ENCODE measurements at places on chromosomes 4 and X.
A peak's percentile ranks its signal among the peaks of the same experiment; 100 is the strongest.

DNA sequence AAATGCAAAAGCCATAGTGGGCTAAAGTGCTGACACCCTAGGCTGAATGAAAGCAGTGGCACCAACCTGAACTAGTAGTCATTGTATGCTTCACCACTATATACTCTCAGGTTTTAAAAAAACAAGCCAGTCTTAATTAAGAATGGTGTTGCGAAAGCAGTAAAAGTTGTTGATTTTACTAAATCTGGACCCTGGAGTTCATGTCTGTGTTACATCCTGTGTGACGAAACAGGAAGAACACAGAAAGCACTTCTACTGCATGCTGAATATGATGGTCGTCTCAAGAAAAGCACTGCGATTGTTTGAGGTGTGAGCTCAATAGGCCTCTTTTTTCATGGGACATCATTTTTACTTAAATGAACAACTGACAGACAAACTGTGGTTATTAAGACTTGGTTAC, 24.2 kb upstream of the GDPD2 start:
- DNase-seq, result no peak

- no peak for DNase-seq
Measured at GRCh38 chr4:10942156-10942555, 257.6 kb upstream of the CLNK start.

- DNase-seq, result no peak
Measured at GRCh38 chr4:175986-176385, 51.7 kb downstream of the ZNF718 start.

GRCh38 chrX:85109235-85109634, 105.6 kb downstream of the APOOL start:
- peak; percentile 1 for DNase-seq

GRCh38 chr4:55553441-55554201, 6.9 kb upstream of the CLOCK start:
- DNase-seq, result no peak

DNA sequence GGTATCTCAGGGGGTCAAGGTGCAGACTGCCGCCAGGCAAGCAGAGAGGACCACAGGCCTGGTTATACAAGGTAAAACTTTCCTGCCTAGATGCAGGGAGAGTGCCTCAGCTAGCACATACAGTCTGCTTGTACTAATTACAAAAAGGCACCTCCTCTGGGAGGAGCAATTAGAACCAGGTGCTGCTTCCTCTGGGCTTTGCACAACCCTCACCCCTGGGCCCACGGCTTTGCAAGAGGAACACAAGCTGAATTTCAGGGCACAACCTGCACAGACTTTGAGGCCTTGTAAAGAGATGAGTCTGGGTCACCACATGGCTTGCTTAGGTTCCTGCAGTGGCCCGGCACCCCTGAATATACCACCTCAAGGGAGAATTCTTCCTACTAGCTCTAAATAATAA, 9.2 kb upstream of the CITED1 start:
- no peak for DNase-seq

- no peak for DNase-seq
Measured at GRCh38 chrX:40012868-40013265, 84.9 kb downstream of the BCOR start.
